ENCODE measurements at places on chromosomes 2 and 18. TPM values are rescaled to one million over a fixed set of nuclear protein-coding genes. Genes with fewer than 3 reads are reported as not detected.

DNA sequence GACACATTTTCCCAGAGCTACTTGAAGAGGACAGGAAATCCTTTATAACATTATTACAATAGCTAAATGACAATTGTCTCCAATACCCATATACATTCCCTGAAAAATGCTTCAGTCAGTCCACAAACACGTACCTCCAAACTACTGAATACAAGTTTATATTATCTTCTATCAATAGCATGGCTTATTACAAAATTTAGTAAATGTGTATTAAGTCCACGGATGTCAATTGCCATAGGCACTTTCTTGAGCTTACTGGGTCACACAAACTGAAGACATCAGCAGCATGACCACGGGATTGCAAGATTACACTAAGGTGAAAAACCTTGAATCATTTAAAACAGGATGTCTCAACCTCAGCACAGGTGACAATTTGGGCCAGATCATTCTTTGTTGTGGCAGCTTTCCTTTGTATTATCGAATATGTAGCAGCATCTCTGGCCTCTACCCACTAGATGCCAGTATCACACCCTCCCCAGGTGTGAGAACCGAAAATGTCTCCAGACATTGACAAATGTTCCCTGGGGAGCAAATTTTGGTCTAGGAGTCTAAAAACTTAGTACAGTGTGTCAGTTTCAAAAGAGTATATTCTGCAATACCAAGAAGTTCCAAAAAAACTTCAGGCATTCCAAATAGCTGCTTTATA lies 1.4 kb downstream of the MBD2 start:
- no peak for DNase-seq

GRCh38 chr2:69241093-69241492 lies 145.9 kb downstream of the GFPT1 start:
- no peak for DNase-seq

DSC2 gene
- total RNA-seq: not detected

CROCC2 gene
- not detected for total RNA-seq

DNA sequence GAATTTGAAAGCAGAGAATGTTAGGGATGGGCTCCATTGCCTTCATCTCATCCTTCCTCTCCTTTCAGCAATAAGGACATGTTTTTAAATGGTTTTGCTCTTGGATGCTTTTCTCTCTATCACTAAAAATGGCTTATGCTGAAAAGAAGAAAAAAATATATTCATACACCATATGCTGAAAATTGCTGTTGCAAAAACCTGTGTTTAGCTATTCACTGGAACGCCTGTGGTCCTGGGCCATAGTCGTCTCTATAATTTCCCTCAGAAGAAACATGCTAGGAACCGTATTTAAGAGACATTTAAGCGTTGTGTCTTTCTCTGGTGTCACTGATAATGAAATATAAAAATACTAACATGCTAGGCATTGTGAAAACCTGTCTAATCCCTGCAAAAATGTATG lies 324.9 kb downstream of the TSN start:
- no peak for DNase-seq

KANSL1L gene
- total RNA-seq: 11.2 TPM

DNA sequence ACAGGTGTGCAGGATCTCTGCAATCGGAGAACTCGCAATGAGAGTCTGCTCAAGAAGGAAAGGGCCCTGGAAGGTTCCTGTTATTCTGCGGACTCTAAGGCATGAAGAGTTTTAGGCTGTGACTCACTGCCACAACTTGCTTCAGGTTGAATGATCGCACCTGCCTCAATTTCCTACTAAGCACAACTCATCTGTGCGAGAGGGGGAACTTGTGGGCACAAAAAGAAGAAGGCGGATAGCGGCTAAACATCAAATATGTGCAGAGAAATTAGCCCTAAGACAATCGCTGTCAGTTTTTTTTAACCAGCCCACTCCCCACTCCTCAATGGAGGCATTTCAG lies 14.0 kb upstream of the CREG2 start:
- no peak for DNase-seq

DNA sequence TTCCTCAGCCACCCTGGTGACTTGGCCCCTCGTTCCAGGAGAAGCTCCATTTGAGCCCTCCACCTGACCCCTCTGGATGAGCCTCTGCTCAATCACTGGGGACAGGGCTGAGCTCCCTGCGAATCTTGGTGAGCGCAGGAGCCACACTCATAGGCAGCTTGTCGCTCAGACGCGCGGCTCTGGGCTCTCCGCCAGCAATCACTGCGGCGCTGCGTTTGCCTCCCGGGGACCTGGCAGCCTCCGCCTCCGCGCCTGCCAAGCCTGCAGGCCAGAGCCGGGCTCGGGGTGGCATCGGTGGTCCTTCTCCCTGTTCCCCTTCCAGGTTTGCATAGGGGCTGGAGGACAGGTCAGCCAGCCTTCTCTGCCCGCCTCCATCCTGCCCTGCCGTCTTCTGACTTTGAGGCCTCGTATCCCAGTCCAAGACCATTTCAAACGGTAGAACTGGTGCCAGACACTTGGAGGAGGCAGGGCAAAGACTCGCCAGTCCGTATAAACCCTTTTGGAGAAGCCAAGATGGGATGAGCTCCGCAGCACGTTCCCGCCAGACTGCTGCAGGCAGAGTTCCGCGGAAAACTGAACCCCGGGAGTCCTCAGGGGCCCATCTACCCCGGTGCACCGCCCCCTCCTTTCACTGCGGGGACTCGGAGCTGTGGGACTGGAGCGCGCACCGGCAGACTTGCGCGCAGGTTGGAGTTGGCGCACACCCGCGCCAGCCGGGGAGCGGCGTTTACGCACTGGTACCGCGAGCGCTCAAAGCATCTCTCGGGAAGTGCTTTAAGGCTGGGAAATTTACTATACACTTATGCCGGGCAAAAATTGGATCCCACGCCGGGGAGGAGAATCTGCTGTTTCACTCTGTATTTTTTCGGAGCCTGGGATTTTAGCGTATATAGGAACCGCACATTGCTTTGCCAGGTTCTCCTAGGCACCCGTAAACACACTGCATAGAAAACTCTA lies 1.1 kb upstream of the TACR1 start:
- DNase-seq: peak; percentile 68

DNA sequence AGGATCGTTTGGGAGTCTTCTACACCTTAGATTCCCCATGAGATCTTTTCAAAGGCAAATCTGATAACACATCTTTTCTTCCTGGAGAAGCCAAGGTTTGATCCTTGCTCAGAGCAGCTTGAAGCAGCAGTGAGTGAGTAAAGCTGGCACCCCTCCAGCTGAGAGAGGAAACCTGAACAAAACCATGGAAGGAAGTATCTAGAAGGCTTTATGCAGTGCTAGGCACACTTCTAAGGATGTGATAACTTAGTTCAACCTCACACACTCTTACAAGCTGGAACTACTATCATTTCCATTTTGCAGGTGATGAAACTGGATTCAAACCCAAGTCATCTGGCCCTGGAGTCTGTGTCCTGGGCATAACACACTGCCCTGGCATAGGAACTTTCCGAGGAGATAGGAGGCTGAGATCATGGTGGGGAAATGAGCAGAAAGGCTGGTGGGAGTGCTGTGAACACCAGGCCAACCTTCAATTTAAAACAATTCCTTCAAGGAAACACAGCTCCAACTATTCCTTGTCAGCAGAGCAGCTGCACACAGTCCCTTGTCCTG lies 71.2 kb downstream of the CTAGE1 start:
- DNase-seq: peak; percentile 89

DNA sequence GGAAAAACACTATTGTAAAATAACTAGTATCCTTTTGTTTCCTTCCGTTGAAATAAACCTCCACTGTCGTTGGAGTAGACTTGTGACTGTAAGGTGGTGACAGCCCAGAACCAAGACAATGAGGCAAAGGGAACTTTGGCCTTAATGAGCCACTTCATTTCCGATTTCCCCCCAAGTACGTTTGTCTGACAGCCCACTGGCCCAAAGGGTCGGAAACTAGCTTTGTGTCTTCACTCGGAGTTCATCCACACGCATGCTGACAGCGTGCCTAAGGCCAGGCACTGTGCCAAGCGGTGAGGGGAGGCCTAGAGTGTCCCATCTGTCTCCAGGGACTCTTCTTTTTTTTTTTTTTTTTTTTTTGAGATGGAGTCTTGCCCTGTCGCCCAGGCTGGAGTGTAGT lies 21.0 kb downstream of the HJURP start:
- DNase-seq: no peak
